Renal cortical epithelial cell (primary cell): ENCODE measurements at places on chromosomes 1 and 21. TPM values are rescaled to one million over a fixed set of nuclear protein-coding genes. Genes with fewer than 3 reads are reported as not detected.

Gene RPF1
- total RNA-seq = 42.6 and 55.0 TPM in 2 replicates

Gene MROH9
- total RNA-seq = not detected in 2 replicates

Gene LRRC53
- total RNA-seq = not detected in 2 replicates

Gene AMY1C
- total RNA-seq = not detected in 2 replicates

Gene SIM2
- total RNA-seq = 4.0 and 23.1 TPM in 2 replicates

Gene OR2T2
- not detected in 2 replicates for total RNA-seq

Gene LDLRAD1
- not detected in 2 replicates for total RNA-seq

Gene TMEM53
- total RNA-seq = 8.4 and 8.9 TPM in 2 replicates

Gene NBL1
- total RNA-seq = 76.9 and 168 TPM in 2 replicates

Gene RAB7B
- total RNA-seq = 1.1 and 1.2 TPM in 2 replicates

Gene SYT6
- not detected in 2 replicates for total RNA-seq

Gene MROH7
- not detected in 2 replicates for total RNA-seq

Gene BEND5
- total RNA-seq = 1.9 and 6.0 TPM in 2 replicates

Gene AIRE
- not detected in 2 replicates for total RNA-seq

Gene SLX9
- 23.0 and 24.1 TPM in 2 replicates for total RNA-seq

Gene DNM3
- 1.2 and 10.7 TPM in 2 replicates for total RNA-seq

Gene TPTE
- total RNA-seq = not detected in 2 replicates

Gene NEGR1
- total RNA-seq = 1.6 and 14.9 TPM in 2 replicates

Gene PMF1
- total RNA-seq = 47.1 and 65.8 TPM in 2 replicates

Gene COL11A1
- 13.7 and 25.9 TPM in 2 replicates for total RNA-seq

Gene GBP7
- not detected in 2 replicates for total RNA-seq

Gene KRTAP7-1
- total RNA-seq = not detected in 2 replicates

Gene S100A5
- total RNA-seq = 1.2 TPM in 2 replicates

Gene TBX19
- 0.35 and 0.75 TPM in 2 replicates for total RNA-seq

Gene CASQ2
- total RNA-seq = not detected in 2 replicates

Gene C8A
- total RNA-seq = not detected in 2 replicates

Gene CELSR2
- 8.5 and 75.9 TPM in 2 replicates for total RNA-seq

Gene USH2A
- 0.05 TPM in 1 of 2 replicates, not detected in the other for total RNA-seq

Gene RIPPLY3
- 0.15 and 0.69 TPM in 2 replicates for total RNA-seq

Gene ACOT11
- 1.4 and 2.4 TPM in 2 replicates for total RNA-seq

Gene KDF1
- total RNA-seq = 2.0 and 7.1 TPM in 2 replicates

Gene RCC1
- 64.5 and 87.0 TPM in 2 replicates for total RNA-seq

Gene CFAP74
- total RNA-seq = not detected in 2 replicates

Gene RAB13
- 80.6 and 154 TPM in 2 replicates for total RNA-seq

Gene HFM1
- 0.35 and 0.65 TPM in 2 replicates for total RNA-seq

Gene UTP25
- total RNA-seq = 6.8 and 13.6 TPM in 2 replicates

Gene SMIM1
- total RNA-seq = 4.8 TPM in 1 of 2 replicates, not detected in the other

Gene S100B
- not detected in 2 replicates for total RNA-seq

Gene NTNG1
- 28.8 and 32.8 TPM in 2 replicates for total RNA-seq

Gene SUSD4
- 3.5 and 33.0 TPM in 2 replicates for total RNA-seq

Gene PTPRC
- total RNA-seq = not detected in 2 replicates

Gene CPTP
- total RNA-seq = 13.0 and 20.4 TPM in 2 replicates

Gene RGS7
- total RNA-seq = not detected in 2 replicates

Gene ALPL
- total RNA-seq = 0.35 and 11.1 TPM in 2 replicates

Gene BARHL2
- not detected in 2 replicates for total RNA-seq

Gene PEAR1
- total RNA-seq = 2.1 and 3.9 TPM in 2 replicates

Gene UBE2U
- 0.10 TPM in 1 of 2 replicates, not detected in the other for total RNA-seq

Gene SAMD13
- total RNA-seq = 0.80 and 1.2 TPM in 2 replicates

Gene RNU1-2
- under 0.01 TPM in 2 replicates for total RNA-seq

Gene GBP3
- 59.4 and 69.1 TPM in 2 replicates for total RNA-seq

Gene CELA3B
- total RNA-seq = not detected in 2 replicates

Gene GBP4
- total RNA-seq = 0.55 and 1.7 TPM in 2 replicates

Gene KRTAP24-1
- not detected in 2 replicates for total RNA-seq

Gene AGT
- 1.2 and 2.9 TPM in 2 replicates for total RNA-seq

Gene GSTM1
- total RNA-seq = 8.0 and 15.1 TPM in 2 replicates

Gene TINAGL1
- total RNA-seq = 168 and 349 TPM in 2 replicates

Gene GUCA2A
- total RNA-seq = not detected in 2 replicates

Gene HAO2
- total RNA-seq = not detected in 2 replicates

Gene LCE1A
- not detected in 2 replicates for total RNA-seq
